ENCODE measurements at places on chromosomes 12 and 14. TPM values are rescaled to one million over a fixed set of nuclear protein-coding genes. Genes with fewer than 3 reads are reported as not detected.

The STAC3 gene
- not detected for total RNA-seq

The POTEM gene
- not detected for total RNA-seq

The KRT3 gene
- total RNA-seq: not detected

The NID2 gene
- 8.2 TPM for total RNA-seq

The RIMBP2 gene
- total RNA-seq: 5.3 TPM

The RNF34 gene
- total RNA-seq: 24.3 TPM

The SARNP gene
- total RNA-seq: 106 TPM

The PLEKHH1 gene
- 4.0 TPM for total RNA-seq

The ARMH4 gene
- 10.9 TPM for total RNA-seq

The ANKRD52 gene
- 22.0 TPM for total RNA-seq

The LRIG3 gene
- total RNA-seq: 103 TPM

The MMP19 gene
- total RNA-seq: 6.8 TPM

The RDH11 gene
- total RNA-seq: 49.1 TPM

The LYZ gene
- 17.4 TPM for total RNA-seq

The DTX1 gene
- 2.4 TPM for total RNA-seq

The CMKLR1 gene
- 27.1 TPM for total RNA-seq

The GMFB gene
- total RNA-seq: 48.2 TPM

The FLRT2 gene
- 72.4 TPM for total RNA-seq

The TPPP2 gene
- total RNA-seq: not detected

The SLC25A21 gene
- under 0.01 TPM for total RNA-seq

The SLCO1C1 gene
- total RNA-seq: not detected

The TAS2R42 gene
- not detected for total RNA-seq

The PTMS gene
- total RNA-seq: 159 TPM

The SLC25A47 gene
- not detected for total RNA-seq
